Naive thymus-derived CD4-positive, alpha-beta T cell (primary cell): ENCODE measurements at places on chromosomes 5 and 9.

- DNase-seq: no peak
These were observed 434.5 kb upstream of the TUSC1 start for GRCh38 chr9:26112724-26113123.

DNA sequence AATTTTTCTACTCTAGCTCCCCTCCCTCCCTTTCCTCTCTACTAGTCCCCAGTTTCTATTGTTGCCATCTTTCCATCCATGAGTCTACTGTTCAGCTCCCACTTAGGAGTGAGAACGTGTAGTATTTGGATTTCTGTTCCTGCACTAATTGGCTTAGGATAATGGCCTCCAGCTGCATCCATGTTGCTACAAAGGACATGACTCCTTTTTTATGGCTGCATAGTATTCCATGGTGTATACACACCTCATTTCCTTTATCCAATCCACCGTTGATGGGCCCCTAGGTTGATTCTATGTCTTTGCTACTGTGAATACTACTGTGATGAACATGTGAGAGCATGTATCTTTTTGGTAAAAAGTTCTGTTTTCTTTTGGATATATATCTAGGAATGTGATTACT, 138.9 kb upstream of the MSX2 start:
- no peak for DNase-seq

GRCh38 chr5:88389338-88390095, 120.9 kb upstream of the TMEM161B start:
- no peak for DNase-seq

DNA sequence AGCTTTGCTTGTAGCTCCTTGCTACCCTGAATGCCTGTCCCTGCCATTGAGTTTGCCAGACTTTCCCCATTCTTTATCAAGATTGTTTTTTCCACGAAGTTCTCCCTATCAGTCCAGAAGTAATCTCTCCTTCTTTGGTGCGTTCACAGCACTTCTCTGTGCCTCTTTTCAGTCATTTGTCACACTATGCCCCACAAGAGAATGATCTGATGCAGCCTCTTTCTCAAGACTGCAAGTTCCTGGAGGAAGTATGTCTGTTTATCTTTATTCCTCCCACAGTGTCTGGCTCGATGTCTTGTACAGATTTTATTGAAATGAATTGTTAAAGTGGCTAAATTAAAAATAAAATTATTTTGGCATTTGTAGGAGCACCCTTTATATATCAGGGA, 99.3 kb downstream of the CCDC192 start:
- no peak for DNase-seq

GRCh38 chr5:75351139-75351926, 14.3 kb downstream of the HMGCR start:
- no peak for DNase-seq

DNA sequence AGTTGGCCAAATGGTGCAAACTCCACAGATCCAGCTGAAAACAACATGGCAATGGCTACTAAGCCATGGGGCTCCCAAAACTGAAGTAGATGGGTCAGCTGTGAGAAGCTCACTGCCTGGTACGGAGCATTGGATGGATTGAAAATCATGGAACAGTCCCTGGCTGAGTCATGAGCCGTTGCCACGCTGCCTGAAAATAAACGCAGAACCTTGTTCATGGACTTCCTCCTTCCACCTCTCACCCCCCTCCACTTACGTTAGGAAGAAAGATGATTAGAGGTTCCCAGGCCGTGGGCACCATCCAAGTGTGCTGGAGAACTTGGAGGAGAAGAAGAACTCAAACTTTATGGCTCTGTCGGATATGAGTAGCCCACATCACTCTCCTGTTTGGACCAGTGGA, 6.8 kb upstream of the DIPK1B start:
- DNase-seq: no peak

GRCh38 chr9:33329117-33329563, 38.8 kb downstream of the NFX1 start:
- no peak for DNase-seq

- DNase-seq: no peak
These were observed 188.6 kb upstream of the DMRT1 start for GRCh38 chr9:652914-653313.

DNA sequence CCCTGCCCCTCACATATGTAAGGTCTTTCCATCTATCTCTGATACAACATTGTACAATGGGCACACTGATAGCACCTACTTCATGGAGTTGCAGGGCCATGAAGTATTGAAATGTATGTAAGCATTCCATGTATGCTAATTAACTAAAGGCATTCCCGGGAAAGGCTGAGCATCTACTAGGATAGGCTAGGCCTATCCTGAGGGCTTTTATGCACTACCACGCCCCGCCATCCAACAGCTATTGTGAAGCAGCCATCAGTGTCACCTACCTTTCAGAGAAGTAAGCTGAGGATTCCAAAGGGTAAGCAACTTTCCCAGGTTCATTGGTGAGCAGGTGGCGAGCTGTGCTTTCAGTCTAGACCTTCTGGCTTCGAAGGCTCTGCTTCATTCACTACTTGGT, 47.6 kb downstream of the NSG2 start:
- no peak for DNase-seq

- no peak for DNase-seq
These were observed 58.7 kb upstream of the SUSD1 start for GRCh38 chr9:112233769-112234168.

GRCh38 chr5:33310451-33310850, 130.3 kb upstream of the TARS1 start:
- no peak for DNase-seq

DNA sequence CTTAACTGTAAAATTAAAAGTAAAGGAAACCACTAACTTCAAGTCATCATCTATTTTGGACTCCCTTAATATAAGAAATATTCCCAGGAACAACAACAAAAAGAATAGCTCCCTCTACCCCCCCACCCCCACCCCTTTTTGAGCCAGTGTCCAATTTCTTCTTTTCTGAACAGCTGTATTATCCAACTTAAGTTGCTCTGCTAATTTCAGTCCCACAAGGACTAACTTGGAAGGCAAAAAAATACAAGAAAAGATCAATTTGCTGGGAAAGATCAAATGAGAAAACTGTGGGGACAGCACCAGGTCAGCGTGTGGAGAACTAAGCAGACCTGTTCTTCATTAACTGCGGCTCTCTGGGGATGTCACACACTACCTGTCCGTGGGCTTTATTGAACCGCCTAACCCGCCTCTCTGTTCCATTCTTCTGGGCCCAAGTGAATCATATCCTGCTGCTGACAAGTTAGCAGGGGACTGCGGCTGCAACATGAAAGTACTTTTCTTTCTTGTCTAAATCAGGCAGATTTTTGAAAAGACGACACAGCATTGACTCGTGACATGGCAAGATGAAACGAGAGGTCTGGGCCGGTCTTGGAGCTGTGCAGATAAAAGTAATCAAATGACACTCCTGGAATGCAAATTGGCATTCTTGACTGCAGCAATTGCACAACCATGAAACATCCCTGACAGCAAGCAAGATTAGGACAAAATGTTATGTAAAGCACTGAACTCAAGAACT, 2.7 kb downstream of the BNC2 start:
- DNase-seq: no peak

DNA sequence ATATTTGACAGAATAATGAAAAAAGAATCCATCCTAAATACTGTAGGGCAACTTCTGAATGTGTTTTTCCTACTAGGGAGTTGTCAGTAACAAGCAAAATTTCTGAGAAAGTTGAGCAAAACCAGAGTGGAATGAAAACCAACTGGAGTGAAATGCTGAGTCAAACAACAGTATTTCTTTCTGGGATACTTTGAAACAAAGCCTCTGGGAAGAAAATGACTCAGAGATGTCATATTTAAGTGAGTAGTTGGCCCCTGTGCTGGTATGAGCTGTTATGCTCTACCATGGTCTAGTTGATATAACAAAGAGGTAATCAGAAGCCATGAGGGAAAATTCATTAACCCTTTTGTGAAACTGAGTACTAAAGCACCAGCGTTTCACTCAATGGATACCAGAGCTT, 372.1 kb upstream of the C9orf72 start:
- DNase-seq: no peak

DNA sequence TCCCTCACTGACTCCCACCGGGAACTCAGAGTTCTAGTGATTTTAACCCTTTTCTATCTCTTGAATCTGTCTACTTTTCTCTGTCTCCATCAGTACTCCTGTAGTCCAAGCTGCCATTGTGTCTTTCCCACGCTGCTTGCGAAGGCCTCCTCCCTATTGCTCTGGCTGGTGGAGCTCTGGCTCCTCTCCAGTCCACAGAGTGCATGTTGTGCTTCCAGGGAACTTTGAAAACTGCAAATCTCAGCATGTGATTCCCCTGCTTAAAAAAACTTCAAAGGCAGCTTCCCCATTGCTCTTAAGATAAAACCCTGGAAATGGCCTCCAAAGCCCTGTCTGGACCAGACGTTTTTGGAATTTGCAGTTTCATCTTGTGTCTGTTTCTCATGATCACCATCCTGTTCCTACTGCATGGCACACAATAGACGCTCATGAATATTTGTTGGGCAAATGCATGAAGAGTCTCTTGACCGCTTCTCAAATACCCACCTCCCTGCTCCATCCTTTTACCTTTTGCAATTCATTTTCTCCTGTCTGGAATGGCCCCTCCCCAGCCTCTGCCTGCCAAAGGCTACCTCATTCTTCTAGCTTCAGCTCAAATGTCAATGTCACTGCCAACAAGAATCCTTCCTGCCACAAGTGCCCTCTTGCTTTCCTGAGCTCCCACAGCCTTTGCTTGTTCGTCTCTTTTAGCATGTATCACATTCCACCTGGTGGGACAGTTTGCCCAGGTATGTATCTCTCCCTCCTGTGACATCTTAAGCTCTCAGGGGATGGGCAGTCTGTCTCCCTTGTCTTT, 293.2 kb downstream of the ARHGAP26 start:
- DNase-seq: no peak

DNA sequence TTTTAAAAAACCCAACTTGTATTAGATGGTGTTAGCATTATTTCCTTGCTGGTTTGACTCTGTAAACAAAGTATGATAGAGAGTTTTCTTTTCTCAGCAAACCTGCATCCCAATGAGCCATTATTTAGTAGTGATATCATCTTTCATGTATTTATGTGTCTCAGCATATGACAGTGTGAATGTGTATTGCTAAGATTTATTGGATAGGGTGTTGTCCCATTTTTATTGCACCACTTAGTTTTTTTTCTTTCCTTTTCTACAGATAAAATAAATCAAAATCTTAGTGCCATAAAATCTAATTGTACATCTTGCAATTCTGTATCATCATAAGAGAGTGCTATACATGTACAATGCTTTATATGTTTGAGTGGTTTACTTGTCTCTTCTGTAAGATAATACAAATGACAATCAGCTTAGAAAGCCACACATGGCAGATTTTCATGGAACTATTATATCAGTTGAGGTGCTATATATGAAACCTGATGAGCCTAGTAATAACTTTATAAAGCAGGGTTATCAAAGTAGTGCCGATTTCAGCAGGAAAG, 149.2 kb upstream of the CYLC2 start:
- no peak for DNase-seq

DNA sequence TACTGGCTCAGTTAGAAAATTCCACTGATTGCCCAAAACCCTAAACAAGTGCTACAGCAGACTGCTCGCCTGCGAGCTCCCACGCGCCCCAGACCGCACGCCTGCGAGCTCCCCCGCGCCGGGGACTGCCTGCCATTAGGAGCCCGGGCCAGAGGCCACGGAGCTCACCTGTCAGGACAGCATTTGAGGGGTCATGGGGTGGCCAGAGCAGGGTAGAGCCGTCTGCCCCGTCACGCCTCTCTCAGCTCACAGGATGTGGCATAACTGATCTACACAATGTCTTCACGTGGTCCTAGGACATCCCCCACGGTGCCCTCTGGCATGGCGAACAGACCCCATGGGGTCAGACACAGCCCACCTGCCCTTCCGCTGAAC, 29.1 kb upstream of the LRRC14B start:
- no peak for DNase-seq

DNA sequence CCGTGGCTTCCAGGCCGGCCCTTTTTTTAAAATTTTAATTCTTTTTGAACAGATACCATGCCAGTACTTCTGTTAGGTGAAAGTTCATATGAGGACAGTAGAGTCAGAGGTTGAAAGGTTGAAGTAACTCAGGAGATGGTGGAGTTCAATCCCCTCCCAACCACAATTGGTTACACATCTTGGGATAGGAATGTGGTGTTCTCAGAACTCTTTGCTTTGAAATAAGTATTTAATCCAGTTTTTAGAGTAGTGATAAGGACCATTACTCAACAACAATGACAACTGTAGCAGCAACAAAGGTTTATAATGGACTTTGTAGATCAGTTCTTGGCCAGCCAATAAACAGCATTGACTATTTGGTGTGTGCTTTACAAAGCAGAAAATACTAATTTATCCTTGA, 116.0 kb downstream of the ARHGAP26 start:
- no peak for DNase-seq

GRCh38 chr5:73525606-73526203, 27.5 kb downstream of the BTF3 start:
- DNase-seq: no peak

DNA sequence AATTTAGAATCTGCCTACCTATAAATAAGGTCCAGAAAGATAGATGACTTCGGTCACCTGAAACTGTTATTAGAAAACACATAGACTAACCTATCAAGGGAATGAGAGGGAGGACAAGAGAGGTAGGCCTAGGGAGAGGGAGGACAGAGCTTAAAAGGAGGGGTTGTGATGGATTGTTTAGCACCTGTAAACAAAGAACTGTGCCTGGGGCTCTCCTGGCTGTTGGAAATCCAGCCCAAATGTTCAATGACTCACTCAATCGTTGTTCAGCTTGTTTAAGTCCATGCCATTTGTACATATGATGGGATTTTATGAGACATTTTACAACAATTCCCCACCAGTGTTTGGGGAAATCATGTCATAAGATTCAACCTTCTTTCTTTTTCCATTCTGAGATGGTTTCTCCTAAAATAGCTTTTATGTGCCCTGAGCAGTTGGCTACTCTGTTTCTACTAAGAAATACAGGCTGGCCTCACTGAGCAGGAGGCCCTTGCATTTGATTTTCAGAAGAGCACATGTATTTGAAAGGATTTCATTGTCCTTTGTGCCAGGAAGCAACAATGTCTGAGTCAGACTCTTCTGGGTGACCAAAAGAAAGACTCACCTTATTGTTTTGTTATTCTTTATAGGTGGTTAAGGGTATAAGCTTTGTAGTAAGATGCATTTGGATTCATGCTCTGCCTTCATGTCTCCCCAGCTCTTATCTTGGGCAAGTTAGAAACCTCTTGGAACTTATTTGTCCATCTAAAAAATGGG, 48.2 kb upstream of the GPR151 start:
- no peak for DNase-seq

DNA sequence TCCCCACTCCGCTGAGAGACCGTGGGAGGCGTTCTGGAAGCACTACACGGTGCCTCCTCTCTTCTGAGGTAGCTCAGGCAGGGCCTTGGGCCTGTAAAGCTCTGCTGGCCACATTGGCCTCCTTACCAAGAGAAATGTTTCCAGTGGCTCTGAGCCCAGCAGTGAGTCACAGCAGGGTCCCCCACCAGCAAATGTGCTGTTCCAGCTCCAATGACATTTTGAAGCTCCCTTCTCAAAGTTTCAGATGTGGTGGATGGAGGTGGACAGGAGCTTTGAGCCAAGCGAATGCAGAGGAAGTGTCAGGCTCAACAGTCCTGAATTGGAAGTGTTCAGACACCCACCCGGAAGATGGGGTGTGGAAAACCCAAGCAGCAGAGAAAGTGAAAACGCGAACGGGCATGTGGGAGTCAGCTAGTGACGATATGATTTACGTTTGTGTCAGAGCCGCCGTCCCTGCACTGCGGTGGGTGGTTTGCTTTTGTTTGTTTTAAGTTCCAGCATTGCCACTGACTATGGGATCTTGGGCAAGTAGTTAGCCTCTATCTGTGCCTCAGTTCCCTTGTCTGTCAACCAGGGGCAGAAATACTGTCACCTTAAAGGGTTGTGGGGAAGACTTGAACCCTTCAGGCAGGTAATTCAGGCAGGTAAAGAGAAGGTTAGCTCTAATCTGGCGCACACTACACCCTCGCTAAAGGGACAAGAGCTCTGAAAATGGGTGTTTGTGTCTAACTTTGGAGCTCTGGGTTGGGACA, 38.2 kb downstream of the C5orf15 start:
- peak; percentile 75 for DNase-seq
